ENCODE measurements at places on chromosomes 5 and 9. TPM values are rescaled to one million over a fixed set of nuclear protein-coding genes. Genes with fewer than 3 reads are reported as not detected.

- no peak for DNase-seq
- no peaks in the 10 kb centered on the region for H3K27me3 ChIP-seq
- H3K4me3 ChIP-seq = no peak overlapping the region
- no peak overlapping the region for H3K27ac ChIP-seq
- H3K36me3 ChIP-seq = no peaks in the 10 kb centered on the region
Measured at GRCh38 chr9:75181750-75182149, 93.4 kb downstream of the OSTF1 start.

GRCh38 chr5:177428574-177429217 lies 2.2 kb downstream of the GRK6 start:
- peak overlapping the region; percentile 34 for H3K27ac ChIP-seq
- peak overlapping the region; percentile 52 for H3K4me3 ChIP-seq
- DNase-seq = no peak
- H3K36me3 ChIP-seq = no peaks in the 10 kb centered on the region
- H3K4me1 ChIP-seq = peaks cover 21% of the 10 kb centered on the region
- H3K27me3 ChIP-seq = no peaks in the 10 kb centered on the region

DNA sequence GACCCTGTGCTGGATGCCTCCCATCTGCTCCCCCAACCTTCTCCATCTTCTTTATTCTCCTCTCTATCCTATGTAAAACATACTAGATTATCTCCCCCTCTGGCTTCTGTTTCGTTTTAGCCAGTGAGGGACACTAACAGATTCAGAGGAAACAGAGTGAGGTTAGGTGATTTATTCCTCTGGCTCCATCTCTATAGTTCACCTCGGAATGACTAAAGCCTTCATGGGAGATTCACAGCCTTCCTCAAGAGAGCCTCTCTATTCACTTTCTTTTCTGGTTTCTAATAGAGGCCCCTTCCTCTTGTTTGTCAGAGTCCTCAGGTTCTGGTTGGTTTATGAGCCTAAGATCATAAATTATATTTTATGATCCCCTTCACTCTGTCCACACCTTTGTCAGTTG lies 633.1 kb upstream of the TYRP1 start:
- no peaks in the 10 kb centered on the region for H3K36me3 ChIP-seq
- no peak overlapping the region for H3K27ac ChIP-seq
- H3K4me3 ChIP-seq = no peak overlapping the region
- no peak for DNase-seq
- peaks cover 22% of the 10 kb centered on the region for H3K4me1 ChIP-seq

- H3K4me3 ChIP-seq = no peak overlapping the region
- no peak for DNase-seq
- H3K27me3 ChIP-seq = no peaks in the 10 kb centered on the region
Measured at GRCh38 chr5:95901676-95902627, 59.7 kb downstream of the ELL2 start.

GRCh38 chr9:73738741-73739530 lies 587.3 kb downstream of the ANXA1 start:
- H3K4me3 ChIP-seq = no peak overlapping the region
- H3K27me3 ChIP-seq = no peaks in the 10 kb centered on the region
- H3K36me3 ChIP-seq = no peaks in the 10 kb centered on the region
- DNase-seq = no peak
- no peaks in the 10 kb centered on the region for H3K4me1 ChIP-seq

- H3K4me3 ChIP-seq = no peak overlapping the region
- H3K36me3 ChIP-seq = no peaks in the 10 kb centered on the region
- no peak overlapping the region for H3K27ac ChIP-seq
Measured at GRCh38 chr5:58759745-58760144, 176.9 kb downstream of the RAB3C start.

GRCh38 chr5:169803077-169803981 lies 166.3 kb downstream of the DOCK2 start:
- peaks cover 19% of the 10 kb centered on the region for H3K4me1 ChIP-seq
- peaks cover 28% of the 10 kb centered on the region for H3K27me3 ChIP-seq
- H3K27ac ChIP-seq = peak overlapping the region; percentile 75

- H3K4me1 ChIP-seq = no peaks in the 10 kb centered on the region
- no peak for DNase-seq
- H3K36me3 ChIP-seq = peaks cover 46% of the 10 kb centered on the region
- H3K27ac ChIP-seq = no peak overlapping the region
- H3K27me3 ChIP-seq = no peaks in the 10 kb centered on the region
Measured at GRCh38 chr5:132622608-132623007, 35.4 kb upstream of the IL13 start.

DNA sequence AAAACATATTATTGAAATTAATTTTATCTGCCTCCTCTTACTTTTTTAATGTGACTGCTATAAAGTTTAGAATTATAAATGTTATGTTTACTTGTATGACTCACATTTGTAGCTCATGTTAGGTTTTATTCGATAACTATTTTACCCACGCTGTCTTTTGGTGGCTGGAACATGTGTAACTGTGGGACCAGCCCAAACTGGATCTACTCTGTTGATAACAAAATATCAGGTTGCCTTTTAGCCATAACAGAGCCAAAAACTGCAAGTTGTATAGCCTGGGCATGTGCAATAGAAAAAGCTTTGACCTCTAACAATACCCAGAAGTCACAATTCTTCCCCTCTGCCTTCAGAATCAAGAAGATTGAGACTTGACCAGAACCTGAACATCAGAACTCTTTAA lies 356.5 kb downstream of the PRELID2 start:
- H3K36me3 ChIP-seq = no peaks in the 10 kb centered on the region
- H3K4me3 ChIP-seq = no peak overlapping the region
- H3K27me3 ChIP-seq = peaks cover 6% of the 10 kb centered on the region

- no peak overlapping the region for H3K4me3 ChIP-seq
- no peaks in the 10 kb centered on the region for H3K36me3 ChIP-seq
- no peak for DNase-seq
- no peaks in the 10 kb centered on the region for H3K4me1 ChIP-seq
Measured at GRCh38 chr5:69450116-69450515, 35.2 kb downstream of the MARVELD2 start.

- no peaks in the 10 kb centered on the region for H3K27me3 ChIP-seq
- H3K4me1 ChIP-seq = no peaks in the 10 kb centered on the region
- H3K36me3 ChIP-seq = no peaks in the 10 kb centered on the region
- no peak overlapping the region for H3K27ac ChIP-seq
- H3K4me3 ChIP-seq = no peak overlapping the region
Measured at GRCh38 chr5:114238771-114239313, 123.0 kb upstream of the KCNN2 start.

GRCh38 chr5:421901-422300 lies 21.1 kb upstream of the EXOC3 start:
- no peak overlapping the region for H3K27ac ChIP-seq
- no peak overlapping the region for H3K4me3 ChIP-seq
- H3K27me3 ChIP-seq = no peaks in the 10 kb centered on the region
- DNase-seq = no peak
- H3K4me1 ChIP-seq = peaks cover 19% of the 10 kb centered on the region
- no peaks in the 10 kb centered on the region for H3K36me3 ChIP-seq

DNA sequence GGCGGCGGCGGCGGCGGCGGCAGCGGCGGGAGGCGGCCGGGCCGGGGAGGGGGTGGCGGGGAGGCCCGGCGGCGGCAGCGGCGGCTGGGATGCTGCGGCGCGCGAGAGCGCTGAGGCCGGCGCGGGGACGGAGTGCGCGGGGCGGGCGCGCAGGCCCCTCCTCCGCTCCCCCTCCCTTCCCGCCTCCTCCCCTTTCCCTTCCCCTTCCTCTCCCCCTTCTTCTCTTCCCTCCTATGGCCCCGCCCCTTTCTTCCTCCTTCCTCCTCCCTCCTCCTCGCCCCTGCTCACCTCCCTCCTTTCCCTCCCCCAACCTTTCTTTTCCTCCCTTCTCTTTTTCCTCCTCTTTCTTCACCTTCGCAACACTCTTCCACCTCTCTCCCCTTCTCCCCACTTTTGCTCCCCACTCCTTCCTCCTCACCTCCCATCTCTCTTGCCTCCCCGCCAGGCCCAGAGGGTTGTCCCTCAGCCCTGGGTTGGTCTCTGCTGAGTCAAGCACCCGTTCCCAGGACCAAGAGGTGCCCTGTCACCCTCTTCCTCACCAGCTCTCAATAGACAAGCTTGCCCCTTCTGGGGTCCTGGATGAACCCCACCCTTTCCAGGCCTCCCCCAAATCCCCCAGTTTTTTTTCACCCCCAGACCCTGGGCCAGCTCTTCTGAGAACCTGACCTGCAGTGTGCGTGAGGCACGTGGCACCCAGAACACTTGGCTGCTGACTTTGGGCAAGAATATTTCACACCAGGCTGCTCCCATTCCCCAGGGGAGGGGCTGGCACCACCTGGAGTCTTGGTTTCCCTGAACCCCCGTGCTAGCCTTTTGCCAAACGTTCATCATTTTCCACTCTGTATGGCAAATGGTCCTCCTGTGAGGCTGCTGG lies at the start of gene SEMA4D:
SEMA4D (minus strand) TSS at position 136 of the 874 bp plus-strand sequence. CDS start 92,657 bp downstream, outside the sequence.
- peak within 1 kb of the TSS; percentile 90 for H3K4me3 ChIP-seq
- peaks cover 4% of the 10 kb centered on the region for H3K27me3 ChIP-seq
- no peak for DNase-seq
- H3K4me1 ChIP-seq = peaks cover 13% of the 10 kb centered on the region
- H3K27ac ChIP-seq = peak within 1 kb of the TSS; percentile 74

- no peak overlapping the region for H3K4me3 ChIP-seq
- peaks cover 27% of the 10 kb centered on the region for H3K4me1 ChIP-seq
- H3K36me3 ChIP-seq = peaks cover 27% of the 10 kb centered on the region
- no peak for DNase-seq
- no peak overlapping the region for H3K27ac ChIP-seq
Measured at GRCh38 chr9:131622523-131622922, 77.2 kb downstream of the PRRT1B start.

DNA sequence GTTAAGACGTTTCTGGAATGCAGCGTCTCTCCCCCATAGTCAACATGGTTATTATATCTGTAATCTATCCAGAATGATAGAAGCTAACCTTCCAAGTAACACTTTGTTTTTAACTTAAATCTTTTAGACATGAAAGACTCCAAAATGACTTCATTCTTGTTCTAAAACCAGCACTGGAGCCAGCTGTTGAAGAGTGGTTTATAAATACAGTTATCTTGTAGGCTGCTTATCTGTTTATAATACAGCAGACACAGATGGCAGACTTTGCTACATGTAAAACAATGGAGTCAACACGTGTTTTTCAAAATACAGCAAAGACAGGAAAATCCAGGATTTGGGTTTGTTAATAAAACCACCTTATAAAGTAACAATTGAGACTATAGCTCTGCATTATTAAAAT lies 48.8 kb upstream of the RETREG1 start:
- DNase-seq = no peak
- H3K27me3 ChIP-seq = no peaks in the 10 kb centered on the region
- H3K27ac ChIP-seq = no peak overlapping the region

GRCh38 chr5:61342071-61342501 lies 10.0 kb downstream of the ZSWIM6 start:
- no peaks in the 10 kb centered on the region for H3K27me3 ChIP-seq
- no peak for DNase-seq
- H3K27ac ChIP-seq = no peak overlapping the region
- no peak overlapping the region for H3K4me3 ChIP-seq

DNA sequence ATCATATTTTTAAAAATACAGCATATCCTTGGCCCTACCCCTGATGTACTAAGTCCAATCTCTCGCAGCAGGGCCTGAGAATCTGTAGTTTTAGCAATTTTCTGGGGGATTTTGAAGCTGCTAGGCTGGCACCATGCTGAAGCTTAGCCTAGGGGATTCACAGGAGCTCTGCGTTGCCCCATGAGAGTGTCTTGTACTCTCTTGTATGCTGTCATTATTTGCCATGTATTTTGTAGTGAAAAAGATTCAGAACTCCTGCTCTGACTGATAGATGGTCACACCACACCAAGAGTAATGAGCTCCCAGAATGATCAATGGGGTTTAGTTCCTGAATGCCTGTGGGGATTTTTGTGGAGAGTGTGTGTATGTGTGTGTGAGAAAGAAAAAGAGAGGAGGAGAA lies 20.7 kb upstream of the TRMT10B start:
- H3K27me3 ChIP-seq = peaks cover 60% of the 10 kb centered on the region
- no peaks in the 10 kb centered on the region for H3K4me1 ChIP-seq
- DNase-seq = no peak
- no peaks in the 10 kb centered on the region for H3K36me3 ChIP-seq

DNA sequence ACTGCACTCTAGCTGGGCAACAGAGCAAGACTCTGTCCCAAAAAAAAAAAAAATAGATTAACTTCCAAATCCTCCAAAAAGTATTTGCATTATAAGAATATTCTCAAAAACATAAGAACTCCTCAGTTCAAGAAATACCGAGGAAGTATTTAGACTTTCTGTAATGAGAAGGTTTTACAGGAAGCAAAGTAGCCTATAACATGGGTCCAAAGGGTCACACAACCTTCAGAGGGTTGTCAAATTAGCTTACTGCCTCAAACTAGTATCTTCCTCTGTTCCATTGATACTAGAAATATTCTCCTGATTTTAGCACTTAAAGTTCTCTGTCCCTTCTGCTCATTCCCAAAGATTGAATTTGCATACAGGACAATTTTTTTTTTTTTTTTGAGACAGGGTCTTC lies 121.9 kb downstream of the INVS start:
- DNase-seq = no peak
- no peaks in the 10 kb centered on the region for H3K4me1 ChIP-seq
- no peak overlapping the region for H3K27ac ChIP-seq
- no peaks in the 10 kb centered on the region for H3K27me3 ChIP-seq

DNA sequence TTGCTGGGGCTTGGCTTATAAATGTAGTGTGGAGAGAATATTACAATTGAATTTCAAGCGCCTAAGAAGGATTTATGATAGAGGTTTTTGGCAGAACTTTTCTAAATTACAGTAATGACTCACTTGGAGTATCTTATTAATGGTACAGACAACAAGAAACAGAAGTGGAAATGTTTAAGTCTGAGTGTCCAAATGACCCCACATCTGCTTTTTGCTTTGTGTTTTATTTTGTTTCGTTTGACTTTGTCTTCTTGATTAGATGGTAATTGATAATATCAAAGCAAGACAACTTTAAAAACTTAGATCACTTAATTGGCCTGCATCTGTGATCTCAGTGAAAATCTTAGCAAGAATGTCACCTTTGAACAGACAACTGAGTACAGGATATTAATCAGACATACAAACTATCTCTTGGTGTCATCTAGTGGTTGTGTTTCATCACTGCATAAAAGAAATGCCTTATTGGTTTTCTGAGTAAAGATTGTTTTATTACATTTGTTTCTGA lies 577.4 kb downstream of the ISL1 start:
- no peak overlapping the region for H3K27ac ChIP-seq
- no peaks in the 10 kb centered on the region for H3K36me3 ChIP-seq
- no peak for DNase-seq
- no peaks in the 10 kb centered on the region for H3K27me3 ChIP-seq
- H3K4me1 ChIP-seq = no peaks in the 10 kb centered on the region

MYOT gene
- 0.56 TPM for total RNA-seq

SLC34A3 gene
- total RNA-seq = 0.81 TPM

INSYN2B gene
- not detected for total RNA-seq

SHOC1 gene
- not detected for total RNA-seq

GABRA6 gene
- not detected for total RNA-seq

NEUROG1 gene
- total RNA-seq = 3.7 TPM

CNTNAP3B gene
- 4.5 TPM for total RNA-seq

EIF4E1B gene
- not detected for total RNA-seq

ARID3C gene
- total RNA-seq = 0.26 TPM

MRPL50 gene
- total RNA-seq = 12.4 TPM

SLC45A2 gene
- total RNA-seq = 2.1 TPM

PCDHB16 gene
- total RNA-seq = 6.9 TPM

ADAMTS12 gene
- 32.1 TPM for total RNA-seq

NCS1 gene
- 22.2 TPM for total RNA-seq

Data from type B pancreatic cell (in vitro differentiated cells).